CD4-positive, alpha-beta T cell treated with Interleukin-17A for 4 hours (primary cell): ENCODE measurements at places on chromosomes 6 and 20.

GRCh38 chr6:33904050-33904746, 100.4 kb upstream of the MLN start:
- peak; percentile 73 for DNase-seq

DNA sequence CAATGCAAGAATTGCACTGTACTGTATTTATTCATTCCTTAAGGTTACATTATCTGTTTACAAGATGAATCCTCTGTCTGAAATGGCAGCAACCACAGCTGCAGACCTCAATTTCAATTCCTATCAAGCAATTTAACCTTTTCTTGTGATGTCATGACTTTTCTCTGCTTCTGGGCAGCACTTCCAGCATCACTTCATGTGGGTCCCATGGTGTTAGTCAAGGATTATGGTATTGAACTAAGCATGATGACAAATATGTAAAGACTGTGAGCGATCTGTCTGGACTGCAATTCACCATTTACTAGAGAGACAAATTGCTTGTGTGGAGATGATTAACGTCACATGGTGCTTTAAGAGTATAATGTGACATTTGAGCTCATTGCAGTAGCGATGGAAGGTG, 90.5 kb upstream of the CCN2 start:
- DNase-seq: no peak

DNA sequence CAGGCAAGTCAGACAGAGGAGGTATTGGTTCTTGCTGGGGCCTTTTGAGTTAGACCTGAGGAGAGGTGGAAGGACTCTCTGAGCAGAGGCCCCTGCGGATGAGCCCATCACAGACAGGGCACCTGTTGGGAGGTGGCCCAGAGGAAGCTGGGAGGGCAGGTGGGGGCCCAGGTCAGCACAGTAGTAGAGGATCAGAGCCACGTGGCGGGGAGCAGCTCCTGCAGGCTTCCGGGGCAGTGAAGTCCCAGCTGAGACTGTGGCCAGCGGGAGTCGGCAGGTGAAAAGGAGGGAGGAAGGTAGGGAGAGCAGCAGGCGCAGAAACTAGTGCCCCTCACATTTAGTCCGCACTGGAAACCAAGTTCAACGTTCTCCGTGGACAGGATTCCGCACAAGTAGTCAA, 61.8 kb downstream of the RSPH3 start:
- no peak for DNase-seq

- DNase-seq: no peak
Measured at GRCh38 chr6:15713325-15713724, 50.5 kb upstream of the DTNBP1 start.

DNA sequence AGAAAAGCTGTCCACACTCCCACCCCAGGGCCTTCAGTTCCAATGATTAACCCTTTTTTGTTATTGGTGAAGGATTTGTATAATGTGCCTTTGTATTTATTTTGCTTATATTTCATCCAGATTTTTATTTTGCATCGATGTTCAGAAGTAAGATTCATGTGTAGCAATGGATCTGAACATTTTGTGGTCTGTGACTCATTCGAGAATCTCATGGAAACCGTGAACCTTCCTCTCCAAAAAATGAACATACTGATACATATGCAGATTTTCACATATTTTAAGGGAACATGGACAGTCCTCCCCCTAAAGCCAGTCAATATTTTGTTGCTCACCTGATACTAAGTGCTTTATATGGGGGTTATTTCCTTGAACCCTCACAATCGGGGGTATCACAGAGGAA, 421.8 kb upstream of the SOX4 start:
- no peak for DNase-seq

- DNase-seq: no peak
Measured at GRCh38 chr6:36598739-36599318, 4.7 kb downstream of the SRSF3 start.

DNA sequence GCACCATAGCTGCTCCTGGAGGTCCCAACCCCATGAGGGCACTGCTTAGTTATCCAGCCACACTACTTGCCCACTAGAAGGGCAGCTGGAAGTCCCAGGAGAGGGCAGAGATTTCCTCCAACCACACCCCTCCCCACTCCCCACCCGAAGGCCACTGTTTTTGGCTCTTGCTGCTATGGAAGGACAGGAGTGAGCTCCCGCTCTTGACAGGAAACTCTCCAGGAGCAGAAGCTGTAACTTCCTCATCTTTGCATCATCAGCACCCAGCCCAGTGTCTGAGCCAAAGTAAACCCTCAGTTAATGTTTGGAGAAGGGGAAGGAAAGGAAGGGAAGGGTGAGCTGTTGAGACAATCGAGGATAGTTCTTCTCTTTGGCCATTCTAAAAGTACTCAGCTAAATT, 120.7 kb downstream of the MTFR2 start:
- no peak for DNase-seq

DNA sequence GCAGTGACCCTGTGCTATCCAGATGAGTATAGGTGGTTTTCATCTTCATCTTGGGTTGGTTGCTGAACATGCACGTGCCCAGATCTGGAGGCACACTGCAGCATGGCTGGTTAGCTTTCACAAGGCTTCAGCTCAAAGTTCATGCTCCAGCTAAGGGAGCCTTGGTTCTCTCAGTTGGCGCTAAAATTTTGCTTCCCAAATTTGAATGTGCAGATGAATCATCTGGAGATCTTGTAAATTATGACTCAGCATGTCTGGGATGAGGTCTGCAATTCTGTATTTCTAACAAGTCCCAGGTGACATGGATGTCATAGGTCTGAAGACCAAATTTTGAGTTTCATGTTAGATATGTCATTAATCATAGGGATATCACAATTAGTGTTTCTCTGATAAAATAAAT, 230.8 kb downstream of the FOXA2 start:
- no peak for DNase-seq

DNA sequence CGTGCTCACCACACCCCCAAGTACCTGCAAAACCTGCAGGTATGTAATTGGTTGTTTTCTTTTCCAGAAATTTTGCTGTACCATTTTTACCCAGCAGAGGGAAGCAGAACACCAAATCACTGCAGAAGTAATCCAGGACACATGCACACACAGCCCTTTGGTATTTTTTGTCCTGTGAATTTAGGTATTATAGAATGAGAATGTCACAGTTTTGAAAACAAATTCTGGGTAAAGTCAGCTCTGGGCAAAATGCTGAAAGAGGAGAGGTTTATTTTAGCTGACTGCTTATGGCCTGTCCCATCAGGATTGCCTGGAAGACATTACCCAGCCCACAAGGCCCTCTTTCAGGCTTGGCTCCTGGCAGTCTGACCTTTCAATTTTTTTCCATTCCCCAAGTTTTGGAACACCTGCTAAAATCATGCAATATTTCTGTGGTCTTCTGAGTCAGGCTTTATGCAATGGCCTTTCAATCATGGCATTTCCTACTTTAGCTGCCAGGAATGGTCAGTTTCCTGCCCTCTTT, 3.5 kb upstream of the EFHC1 start:
- DNase-seq: peak; percentile 43

DNA sequence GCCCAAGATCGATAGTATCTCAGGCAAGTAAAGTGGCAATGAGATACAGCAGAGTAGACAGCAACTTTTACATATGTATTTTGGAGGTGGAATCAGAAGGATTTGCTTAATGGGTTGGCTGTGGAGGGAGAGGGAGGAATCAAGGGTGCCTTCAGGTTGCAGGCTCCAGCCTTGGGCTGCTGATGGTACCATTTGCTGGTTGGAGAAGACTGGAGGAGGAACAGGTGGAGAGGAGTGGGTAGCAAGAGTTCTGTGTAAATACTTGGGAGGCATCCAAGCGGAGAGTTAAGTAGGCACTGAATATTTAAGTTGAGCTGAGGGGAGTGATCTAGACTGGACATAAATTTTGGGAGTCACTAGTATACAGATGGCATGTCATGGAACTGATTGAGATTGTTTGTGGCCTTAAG, 5.2 kb downstream of the BICRAL start:
- DNase-seq: no peak

GRCh38 chr6:79353226-79353625, 118.7 kb upstream of the HMGN3 start:
- DNase-seq: no peak

- no peak for DNase-seq
Measured at GRCh38 chr6:139152892-139153271, 18.0 kb downstream of the HECA start.

GRCh38 chr20:61117725-61118124, 134.3 kb upstream of the CDH4 start:
- no peak for DNase-seq

- no peak for DNase-seq
Measured at GRCh38 chr6:121932076-121932991, 467.1 kb upstream of the HSF2 start.

GRCh38 chr6:118746825-118747174, 95.4 kb upstream of the CEP85L start:
- no peak for DNase-seq

DNA sequence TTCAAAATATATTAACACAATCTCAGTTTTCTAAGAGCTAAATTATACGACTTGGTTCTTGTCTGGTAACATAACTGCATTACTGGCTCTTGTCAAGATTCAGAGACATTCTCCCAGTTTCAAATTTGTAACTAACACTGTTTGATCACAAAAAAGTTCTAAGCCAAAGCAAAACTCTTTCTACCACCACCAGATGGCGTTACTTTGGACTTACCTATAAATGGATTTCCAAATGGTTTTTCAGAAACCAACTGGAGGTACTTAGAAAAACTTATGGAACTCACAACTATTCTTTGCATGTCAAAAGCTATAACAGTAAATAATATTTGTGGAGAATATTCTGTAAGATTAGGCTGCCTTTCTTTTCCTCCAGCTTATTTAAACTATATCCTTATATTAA, 34.2 kb upstream of the GFRAL start:
- no peak for DNase-seq

DNA sequence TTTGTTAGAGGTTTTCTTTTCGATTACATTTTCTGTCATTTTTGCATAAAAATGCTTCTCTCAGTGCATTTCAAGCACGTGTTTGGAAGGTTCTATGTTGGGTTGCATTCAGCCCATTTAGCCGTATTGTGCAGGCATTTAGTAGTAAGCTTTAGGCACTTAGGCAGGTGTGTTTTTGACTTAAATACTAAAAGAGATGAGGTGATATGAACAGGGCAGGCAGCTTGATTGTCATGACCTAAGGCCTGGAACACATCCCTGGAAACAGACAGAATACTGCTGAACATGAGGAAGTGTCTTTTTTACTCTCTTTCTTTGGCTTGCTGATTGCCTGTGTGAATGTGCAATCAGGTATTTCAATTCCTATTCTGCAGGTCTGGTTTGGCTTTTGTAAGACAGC, 610.5 kb upstream of the MAN1A1 start:
- no peak for DNase-seq

GRCh38 chr6:52420668-52421358, 671 bp downstream of the EFHC1 start:
- no peak for DNase-seq

GRCh38 chr6:147633191-147633590, 124.7 kb downstream of the SAMD5 start:
- no peak for DNase-seq

GRCh38 chr6:163646133-163646532, 231.6 kb downstream of the QKI start:
- DNase-seq: no peak

DNA sequence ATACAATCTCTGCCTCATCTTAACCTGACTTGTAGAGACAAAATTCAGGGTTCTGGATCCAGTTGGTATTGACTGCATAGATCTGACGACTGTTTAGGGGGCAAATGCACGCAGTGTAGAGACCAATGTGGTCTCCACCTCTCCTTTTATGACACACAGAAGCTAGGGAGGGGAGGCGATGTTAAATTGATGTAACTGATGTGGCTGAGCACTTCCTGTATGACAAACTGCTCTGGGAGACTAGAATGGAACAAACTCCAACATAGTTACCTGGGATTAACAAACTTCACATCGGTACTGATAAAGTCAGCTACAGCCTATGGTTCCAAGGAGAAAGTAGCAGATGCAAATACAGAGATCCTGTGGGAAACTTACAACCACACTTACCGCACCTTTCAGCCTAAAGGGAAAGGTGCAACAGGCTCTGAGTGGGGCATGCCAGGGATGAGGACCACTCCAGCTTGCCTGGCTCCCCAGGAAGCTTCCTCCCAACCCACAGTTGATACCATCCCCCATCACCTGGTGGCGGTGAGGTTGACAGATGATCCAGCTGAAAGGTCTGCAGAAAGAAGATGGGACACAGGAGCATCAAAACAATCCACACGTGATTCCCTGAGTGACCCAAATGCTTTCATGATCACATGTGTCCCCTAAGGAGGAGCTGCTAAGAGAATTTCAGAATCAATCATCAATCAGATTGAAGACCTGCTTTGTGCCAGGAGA, 60.6 kb upstream of the MRPS10 start:
- peak; percentile 54 for DNase-seq

GRCh38 chr6:25714765-25715164, 39.8 kb upstream of the SLC17A4 start:
- no peak for DNase-seq

DNA sequence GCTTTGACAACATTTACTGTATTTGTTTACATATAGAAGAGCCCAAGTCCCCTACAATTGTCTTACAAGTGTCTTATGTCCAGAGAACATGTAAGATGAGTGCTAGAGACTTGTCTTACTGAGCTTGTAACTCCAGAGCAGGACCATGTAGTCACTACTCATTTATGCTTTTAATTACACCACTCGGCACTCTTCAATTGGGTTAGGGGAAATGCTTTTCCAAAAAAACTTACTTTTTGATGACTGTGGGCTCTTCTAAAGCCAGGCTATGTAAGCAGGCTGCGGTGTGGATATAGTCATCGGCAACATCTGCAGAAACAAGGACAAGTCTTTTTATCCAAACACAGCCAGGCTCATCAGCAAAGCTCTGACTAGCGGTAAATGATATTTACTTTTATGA, 18.7 kb downstream of the SNX5 start:
- DNase-seq: no peak

GRCh38 chr6:2410656-2411380, 165.4 kb upstream of the GMDS start:
- no peak for DNase-seq

GRCh38 chr6:91042656-91043055, 455.8 kb upstream of the MAP3K7 start:
- DNase-seq: no peak

GRCh38 chr6:122352981-122353664, 46.3 kb upstream of the HSF2 start:
- DNase-seq: no peak

- DNase-seq: no peak
Measured at GRCh38 chr20:22428051-22428450, 156.3 kb downstream of the FOXA2 start.

- DNase-seq: no peak
Measured at GRCh38 chr20:46572153-46572552, 21.7 kb upstream of the OCSTAMP start.

GRCh38 chr6:106334646-106335448, 9.3 kb upstream of the ATG5 start:
- peak; percentile 61 for DNase-seq

- DNase-seq: no peak
Measured at GRCh38 chr20:51643390-51643789, 100.9 kb upstream of the NFATC2 start.

DNA sequence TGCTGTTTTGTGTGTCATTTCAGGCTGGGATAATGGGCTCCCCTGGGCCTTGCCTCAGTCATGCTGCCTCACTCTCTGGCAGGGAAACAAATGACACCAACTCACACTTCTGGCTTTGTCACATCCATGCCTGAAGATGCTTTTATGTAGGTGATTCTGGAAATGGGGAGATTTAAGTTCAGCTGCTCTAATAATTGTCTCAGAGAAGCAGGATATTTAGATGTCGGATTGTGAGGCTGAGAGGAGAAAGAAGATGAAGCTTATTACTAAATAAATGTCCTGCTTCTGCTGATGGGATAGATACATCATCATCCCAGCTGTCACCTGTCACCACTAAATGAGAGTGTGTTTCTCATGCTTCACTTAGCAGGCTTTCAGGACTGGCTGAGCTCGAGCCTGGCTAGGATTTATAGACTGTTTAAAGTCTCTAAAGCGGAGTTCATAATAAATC, 480.2 kb upstream of the SPTLC3 start:
- no peak for DNase-seq
